ENCODE measurements at places on chromosomes 16 and 17.

GRCh38 chr17:22569459-22570143, 877.3 kb downstream of the KCNJ18 start:
- DNase-seq: no peak

DNA sequence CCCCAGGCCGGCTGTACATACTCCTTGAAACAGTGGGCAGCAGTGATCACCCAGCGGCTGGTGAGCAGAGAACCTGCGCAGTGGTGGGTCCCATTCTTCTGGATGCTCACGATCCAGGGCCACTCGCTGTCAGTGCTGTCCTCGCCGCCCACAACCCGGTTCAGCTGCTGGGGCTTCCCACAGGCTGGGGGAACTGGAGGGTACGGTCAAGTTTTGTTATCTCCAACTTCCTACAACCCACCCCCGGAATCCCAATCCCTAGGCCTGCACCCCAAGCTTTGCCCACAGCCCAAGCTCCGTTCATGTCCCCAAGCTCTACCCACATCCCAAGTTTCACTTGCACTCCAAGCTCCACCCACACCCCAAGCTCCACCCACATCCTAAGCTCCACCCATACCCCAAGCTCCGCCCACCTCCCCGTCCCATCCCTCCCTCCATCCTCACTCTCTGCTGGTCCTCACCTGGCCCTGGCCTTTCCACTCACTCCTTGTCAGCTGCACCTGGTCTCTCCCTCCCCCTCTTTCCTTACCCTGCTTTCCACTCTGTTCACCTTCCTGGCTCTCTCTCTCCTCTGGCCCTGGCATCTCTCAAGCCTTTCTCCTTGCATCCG, 1.8 kb downstream of the PRSS22 start:
- DNase-seq: peak; percentile 38

- no peak for DNase-seq
Measured at GRCh38 chr16:35602116-35602515, 2142.7 kb downstream of the TP53TG3F start.

DNA sequence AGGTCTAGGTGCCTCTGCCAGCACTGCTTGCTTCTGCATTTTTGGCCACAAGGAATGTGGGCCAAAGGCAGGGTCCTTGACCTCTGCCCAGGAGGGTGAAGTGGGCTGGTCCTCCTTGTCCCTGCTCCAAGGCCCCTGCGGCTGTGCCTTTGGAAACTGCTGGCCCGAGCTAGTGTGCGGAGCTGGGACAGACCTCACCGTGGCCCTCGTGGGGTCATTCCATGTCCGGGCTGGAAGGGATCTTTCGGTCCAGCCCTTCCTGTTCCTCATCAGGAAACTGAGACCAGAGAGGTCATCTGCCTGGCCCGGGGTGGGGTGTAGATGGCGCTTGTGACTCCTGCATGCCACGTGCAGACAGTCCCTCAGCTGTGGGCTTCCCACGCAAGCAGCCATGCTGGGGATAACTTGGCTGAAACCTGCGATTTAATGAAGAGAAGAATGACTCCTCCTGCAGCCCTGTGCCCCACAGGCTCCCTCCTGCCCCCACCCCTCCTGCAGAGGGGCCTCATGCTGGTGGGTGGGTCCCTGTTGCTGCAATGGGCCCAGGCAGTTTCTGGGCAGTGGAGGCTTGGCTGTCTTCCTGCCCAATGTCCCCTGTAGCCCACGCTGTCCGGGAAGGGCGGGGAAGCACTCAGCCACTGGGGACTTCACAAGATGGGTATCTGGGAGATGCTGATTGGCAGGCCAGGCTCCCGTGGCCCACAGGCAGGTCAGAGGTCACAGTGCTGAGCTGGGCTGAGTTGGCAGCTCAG, 245.2 kb downstream of the SEC14L1 start:
- DNase-seq: no peak

DNA sequence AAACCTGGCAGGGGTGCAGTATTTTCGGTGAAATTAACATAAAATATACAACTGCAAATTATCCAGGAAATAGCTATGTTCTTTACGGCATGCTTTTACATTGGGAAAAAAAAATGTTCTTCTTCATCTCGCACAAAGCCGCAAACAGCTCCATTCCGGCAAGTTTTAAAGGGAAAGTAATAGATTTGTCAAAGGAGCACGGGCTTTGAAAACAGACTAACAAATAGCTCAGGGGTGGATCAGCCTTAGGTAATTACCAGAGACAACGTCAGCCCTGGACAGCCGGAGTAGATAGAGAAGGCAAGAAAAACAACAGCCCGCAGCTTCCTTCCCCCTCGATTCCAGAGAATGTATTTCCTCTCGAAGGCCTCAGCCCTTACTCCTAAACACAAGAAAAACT, 222.5 kb downstream of the C16orf78 start:
- DNase-seq: no peak

GRCh38 chr16:707062-707538, 1.5 kb upstream of the FBXL16 start:
- no peak for DNase-seq

DNA sequence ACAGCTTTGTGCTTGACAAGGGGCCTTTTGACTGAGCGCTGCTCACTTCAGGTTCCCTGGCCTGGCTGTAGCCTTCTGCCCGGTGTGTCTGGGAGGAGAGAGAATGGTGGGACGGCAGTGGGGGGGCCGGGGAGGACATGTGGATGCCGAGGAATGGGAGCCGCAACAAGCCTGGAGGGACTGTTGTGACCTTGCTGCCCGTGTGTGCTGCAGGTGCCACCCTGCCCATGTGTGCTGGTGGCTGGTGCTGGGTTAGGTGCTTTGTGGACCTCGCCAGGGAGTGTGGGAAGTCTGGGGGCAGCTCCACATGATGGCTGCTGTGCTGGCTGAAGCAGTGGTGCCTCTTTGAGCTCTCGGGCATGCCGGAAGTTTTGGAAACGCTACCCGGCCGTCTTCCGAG, 132.1 kb downstream of the LAT start:
- no peak for DNase-seq

GRCh38 chr16:77234611-77235010, 35.4 kb downstream of the SYCE1L start:
- DNase-seq: no peak

GRCh38 chr17:3995067-3995466, 30.8 kb upstream of the ATP2A3 start:
- DNase-seq: no peak

- DNase-seq: no peak
Measured at GRCh38 chr16:28292731-28293600, 641 bp downstream of the SBK1 start.

GRCh38 chr17:385178-385835, 32.7 kb upstream of the RPH3AL start:
- peak; percentile 73 for DNase-seq

GRCh38 chr16:89506791-89507191, 1.4 kb upstream of the SPG7 start:
- DNase-seq: no peak

GRCh38 chr16:53147500-53148065, 92.8 kb downstream of the CHD9 start:
- no peak for DNase-seq

- no peak for DNase-seq
Measured at GRCh38 chr16:75570396-75571065, 4.4 kb downstream of the GABARAPL2 start.

- peak; percentile 83 for DNase-seq
Measured at GRCh38 chr17:80859002-80859941, 132.4 kb upstream of the CHMP6 start.

- DNase-seq: no peak
Measured at GRCh38 chr17:68238871-68239253, 9.0 kb upstream of the AMZ2 start.

DNA sequence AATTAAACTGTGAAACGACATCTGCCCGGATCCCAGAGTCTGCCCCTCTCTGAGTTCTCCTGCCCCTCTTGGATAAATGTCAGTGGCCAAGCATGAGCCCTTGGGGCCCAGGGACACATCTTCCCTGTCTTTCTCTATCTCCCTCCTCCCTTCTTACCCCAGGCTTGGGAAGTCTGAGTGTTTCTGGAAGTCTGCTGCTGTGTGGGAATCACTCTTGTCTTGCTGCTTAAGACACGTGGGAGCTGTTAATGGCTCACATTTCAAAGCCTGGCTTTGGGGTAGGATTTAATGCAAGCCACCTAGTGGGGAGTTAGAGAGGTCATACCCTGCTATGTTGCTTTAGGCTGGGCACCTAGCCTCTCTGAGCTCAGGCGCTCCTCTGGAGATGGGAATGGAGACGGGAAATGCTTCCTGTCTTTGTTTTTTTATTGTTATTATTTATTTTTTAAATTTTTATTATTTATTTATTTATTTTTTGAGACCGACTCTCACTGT, 218.5 kb upstream of the CIBAR2 start:
- peak; percentile 86 for DNase-seq

GRCh38 chr16:27472091-27473020, 70.4 kb downstream of the IL21R start:
- DNase-seq: no peak

GRCh38 chr16:84423416-84423837, 55.1 kb downstream of the ATP2C2 start:
- peak; percentile 35 for DNase-seq

DNA sequence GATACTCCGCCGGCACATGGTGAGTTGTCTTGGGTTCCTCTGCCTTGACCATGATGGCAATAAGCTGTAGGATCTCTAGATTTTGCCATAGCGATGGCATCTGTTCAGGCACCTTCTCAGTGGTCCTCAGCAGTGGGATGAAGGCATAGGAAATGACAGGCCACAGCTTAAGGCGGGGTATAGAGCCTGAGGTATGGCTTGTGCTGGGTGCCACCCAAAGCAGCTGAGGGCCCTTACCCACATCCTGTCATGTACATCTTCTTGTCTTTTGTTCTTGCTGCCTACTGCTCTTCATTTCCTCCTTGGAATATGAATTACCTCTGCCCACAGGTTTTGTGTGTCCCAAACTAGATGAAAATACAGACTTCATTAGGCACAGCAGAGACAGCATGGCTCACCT, 29.5 kb downstream of the KAT7 start:
- no peak for DNase-seq

DNA sequence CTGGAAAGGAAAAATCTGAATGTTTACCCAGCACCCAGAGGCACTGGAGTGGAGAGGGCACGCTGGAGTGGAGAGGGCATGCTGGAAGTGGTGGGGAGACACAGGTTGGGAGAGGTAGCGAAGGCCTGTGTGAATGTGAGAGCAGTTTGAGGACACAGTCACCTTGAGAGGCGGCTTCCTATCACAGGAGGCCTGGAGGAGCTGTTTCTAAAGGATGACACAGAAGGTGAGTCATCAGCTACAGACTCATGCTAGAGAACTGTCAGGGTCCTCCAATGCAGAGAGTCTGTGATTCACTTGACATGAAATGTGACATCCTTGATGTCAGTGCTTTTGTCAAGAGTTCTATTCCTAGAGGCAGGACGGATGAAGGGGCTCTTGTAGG, 13.8 kb downstream of the CTRL start:
- peak; percentile 83 for DNase-seq

DNA sequence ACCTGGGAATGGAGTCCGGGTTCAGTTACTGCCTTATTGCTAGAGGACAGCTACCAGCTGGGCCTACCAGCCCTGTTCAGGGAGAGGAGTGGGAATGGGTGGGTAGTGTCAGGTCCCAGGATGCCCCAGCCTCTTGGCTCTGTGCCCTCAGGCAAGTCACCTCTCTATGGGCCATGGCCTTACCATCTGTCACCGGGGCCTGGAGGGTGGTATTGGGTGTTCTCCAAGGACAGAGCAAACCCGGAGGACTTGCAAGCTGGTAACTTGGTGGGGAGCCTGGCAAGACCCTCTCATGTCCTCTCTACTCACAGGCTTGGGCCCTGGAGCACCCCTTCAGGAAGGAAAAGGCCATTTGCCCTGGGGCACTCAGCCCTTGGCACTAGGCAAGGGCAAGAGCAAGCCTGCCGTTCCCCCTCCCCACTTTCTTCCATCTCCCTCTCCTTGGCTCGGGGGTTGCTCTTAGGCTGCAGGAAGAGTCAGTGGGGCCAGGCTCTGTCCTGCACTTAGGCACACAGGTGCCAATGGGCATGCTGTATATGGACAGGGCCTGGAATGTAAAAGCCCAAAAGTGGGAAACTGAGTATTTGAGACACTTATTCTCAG, 170.0 kb upstream of the ZNF267 start:
- DNase-seq: no peak

GRCh38 chr16:3089717-3090592, 9.1 kb downstream of the ZSCAN10 start:
- DNase-seq: no peak

DNA sequence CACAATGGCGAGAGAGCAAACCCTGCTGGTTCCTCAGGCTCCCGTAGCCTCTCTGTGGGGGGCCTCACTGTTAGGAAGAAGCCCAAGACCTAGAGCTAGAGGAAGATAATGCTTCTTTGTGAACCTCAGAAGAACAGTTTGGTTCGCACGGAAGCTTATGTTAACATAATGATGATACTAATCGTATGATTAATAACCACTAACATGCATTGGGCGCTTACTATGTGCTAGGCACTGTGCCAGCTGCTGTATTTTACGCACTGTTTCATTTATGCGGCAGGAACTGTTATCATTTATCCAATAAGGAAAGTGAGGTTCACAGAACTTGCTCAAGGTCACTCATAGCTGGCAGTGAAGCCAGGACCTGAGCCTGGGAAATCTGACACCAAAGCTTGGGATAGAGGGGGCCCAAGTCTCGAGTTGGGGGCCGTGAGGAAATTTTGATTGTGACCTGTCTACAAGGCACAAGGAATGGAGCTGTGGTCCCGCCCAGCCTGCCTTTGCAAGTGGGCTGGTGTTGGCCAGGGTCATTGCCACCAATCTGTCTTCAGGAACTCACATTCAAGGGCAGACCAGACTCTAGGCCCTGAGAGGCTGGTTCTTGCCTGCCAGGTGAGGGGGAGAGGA, 6.8 kb downstream of the PRCD start:
- DNase-seq: no peak

GRCh38 chr16:65975049-65975708, 391.3 kb upstream of the CDH5 start:
- no peak for DNase-seq

GRCh38 chr17:3750926-3751325, 27.2 kb downstream of the HASPIN start:
- no peak for DNase-seq

- no peak for DNase-seq
Measured at GRCh38 chr16:47241061-47241460, 97.3 kb upstream of the NETO2 start.

- DNase-seq: no peak
Measured at GRCh38 chr17:13096291-13096690, 78.5 kb upstream of the ELAC2 start.

DNA sequence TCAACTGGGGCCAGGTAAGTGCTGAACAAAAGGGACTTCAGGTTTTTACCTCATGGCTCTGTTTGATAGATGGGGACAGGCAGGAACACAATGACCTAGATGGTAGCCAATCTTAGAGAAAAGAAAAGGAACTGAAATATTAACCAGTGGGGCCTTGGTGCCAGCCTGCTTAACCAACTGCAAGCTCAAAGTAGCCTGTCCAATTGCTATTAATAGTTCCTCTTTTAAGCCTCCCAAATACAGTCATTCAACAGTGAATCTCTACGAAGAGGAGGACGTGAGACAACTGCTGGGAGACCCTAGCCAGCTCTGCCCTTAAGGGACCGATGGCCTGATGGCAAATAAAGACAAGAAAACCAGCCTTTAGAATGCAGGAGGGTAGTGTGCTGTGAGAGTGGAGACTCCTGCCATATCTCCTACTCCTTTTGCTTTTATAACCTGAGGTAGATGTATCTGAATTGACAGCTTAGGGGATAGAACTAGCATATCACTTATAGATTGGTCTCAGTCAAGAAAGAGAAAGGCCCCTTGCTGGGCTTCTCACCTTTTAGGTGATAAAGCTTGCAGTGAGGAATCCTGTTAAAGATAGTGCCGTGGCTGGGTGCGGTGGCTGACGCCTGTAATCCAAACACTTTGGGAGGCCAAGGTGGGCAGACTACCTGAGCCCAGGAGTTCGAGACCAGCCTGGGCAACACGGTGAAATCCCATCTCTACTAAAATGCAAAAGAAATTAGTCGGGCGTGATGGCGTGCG, 28.3 kb downstream of the ARSG start:
- DNase-seq: no peak
